ENCODE measurements at places on chromosomes 2 and 18.
A peak's percentile ranks its signal among the peaks of the same experiment; 100 is the strongest.

DNA sequence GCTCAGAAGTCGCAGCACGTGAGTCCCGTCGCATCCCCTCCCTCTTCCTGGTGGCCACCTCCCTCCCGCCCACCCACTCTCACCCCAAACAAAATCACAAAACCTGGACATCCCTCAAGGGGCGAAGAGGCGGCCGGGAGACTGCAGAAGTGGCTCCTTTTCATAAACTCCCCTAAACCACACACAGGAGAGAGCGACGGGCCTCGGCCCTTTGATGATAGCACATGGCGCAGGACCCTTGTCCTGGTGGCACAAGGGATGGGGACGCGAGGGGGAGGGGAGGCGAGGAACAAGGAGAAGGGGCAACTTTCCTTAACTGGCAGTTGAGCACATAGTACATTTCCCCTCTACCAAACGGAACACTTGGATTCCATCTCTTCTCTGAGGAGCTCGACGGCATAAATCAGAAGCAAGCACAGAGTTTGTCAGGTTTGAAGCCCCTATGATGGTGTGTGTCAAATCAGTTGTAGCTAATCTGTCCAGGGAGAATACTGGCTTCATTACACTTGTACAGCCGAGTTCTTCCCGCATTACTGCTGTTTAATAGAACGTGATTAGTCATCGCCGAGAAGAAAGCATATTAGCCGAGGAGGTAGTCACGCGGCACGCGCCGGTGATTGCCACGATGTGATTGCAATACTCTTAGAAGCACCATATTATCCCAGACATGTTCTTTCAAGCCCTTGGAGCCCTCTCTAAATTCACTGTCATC is 43.8 kb downstream of the GBX2 start:
- no peak for DNase-seq
- no peaks in the 10 kb centered on the region for H3K4me1 ChIP-seq
- H3K36me3 ChIP-seq: no peaks in the 10 kb centered on the region
- H3K27ac ChIP-seq: no peak overlapping the region
- H3K4me3 ChIP-seq: no peak overlapping the region

- H3K27me3 ChIP-seq: no peaks in the 10 kb centered on the region
- no peaks in the 10 kb centered on the region for H3K4me1 ChIP-seq
- no peak for DNase-seq
- no peaks in the 10 kb centered on the region for H3K36me3 ChIP-seq
These were observed 595.8 kb downstream of the STK39 start for GRCh38 chr2:167651406-167652151.

DNA sequence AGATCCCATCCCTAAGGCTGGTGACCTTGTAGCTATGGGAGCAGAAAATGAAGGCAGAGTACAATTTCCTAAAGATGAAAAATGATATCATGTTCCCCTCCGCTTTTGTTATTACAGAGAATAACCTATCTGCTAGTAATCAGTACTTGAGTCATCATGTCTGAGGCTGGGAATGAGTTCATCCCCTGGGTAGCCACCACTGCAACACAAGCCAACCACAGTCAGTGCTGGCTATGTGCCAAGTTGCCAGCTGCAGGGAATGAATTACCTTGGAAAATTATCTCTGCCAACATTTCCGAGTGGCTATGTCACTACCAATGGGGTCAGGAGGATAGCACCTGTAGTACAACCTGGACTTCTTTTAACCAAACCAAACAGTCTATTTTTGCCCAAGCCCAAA is 1094.7 kb upstream of the DDX18 start:
- no peak overlapping the region for H3K4me3 ChIP-seq
- H3K36me3 ChIP-seq: peaks cover 2% of the 10 kb centered on the region
- DNase-seq: no peak
- no peak overlapping the region for H3K27ac ChIP-seq
- no peaks in the 10 kb centered on the region for H3K27me3 ChIP-seq

DNA sequence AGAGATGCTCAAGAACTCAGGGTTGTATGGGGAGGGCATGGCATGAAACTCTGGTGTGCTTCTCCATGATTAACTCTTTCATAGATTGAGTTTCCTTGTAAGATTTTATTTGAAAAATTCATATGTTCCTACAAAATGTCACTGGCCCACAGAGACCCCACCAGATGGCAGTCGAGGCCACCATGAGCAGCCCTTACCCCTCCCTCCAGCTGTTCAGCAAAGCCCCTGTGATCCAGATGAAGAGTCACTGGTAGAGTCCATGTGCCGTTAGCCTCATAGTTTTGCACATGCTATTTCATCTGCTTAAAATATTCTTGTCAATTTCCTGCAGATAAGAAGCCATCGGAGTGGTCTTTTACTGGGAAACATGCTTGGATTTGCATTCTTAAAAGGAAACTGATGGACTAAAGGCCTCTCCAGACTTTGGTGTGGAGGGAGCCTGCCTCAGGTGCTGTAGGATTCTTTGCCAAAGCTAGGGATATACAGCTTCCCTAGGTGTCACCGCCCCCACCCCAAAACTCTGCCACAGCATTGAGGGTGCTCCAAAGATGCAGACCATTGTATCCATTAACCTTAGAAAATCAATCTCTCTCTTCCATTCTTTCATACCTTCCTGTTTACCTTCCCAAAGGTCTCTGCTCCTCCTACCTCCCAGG is 18.8 kb downstream of the ZNF385B start:
- no peaks in the 10 kb centered on the region for H3K36me3 ChIP-seq
- H3K4me1 ChIP-seq: no peaks in the 10 kb centered on the region
- peak; percentile 19 for DNase-seq
- no peaks in the 10 kb centered on the region for H3K27me3 ChIP-seq
- no peak overlapping the region for H3K27ac ChIP-seq

DNA sequence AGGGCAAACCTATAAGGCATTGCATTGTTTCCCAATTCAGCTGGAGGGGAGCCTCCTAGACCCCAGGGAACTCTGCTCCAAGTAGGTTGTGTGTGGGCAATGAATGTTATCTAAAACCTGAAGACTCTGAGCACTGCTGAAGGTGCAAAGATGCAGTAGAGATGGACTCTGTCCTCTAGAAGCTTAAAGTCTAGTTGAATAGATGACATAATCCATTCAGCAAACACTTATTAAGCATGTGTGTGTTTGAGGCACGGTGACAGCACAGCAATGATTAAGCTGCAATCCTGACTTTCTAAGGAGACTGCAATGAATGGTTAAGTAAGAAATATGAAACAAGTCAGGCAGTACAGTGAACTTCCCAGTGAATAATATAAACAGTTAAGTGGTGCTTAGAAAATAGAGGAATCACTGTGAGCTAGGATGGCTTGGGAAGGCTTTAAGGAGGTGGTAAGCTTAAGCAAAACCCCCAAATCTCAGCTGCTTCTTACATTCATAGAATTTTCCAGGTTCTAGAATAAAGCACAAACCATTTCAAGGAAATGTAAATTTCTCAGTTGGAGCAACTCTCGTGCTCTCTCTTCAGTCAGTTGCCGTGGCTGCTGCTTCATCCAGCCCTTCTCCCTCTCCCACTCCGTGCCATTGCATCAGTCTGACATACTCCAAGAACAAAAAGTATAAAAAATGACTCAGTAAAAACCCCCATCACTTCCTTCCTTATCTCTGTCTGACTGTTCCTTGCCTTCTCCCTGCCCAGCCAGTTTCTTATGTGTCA is 19.1 kb downstream of the MXD1 start:
- peak; percentile 48 for DNase-seq
- H3K4me1 ChIP-seq: peaks cover 26% of the 10 kb centered on the region
- peaks cover 15% of the 10 kb centered on the region for H3K36me3 ChIP-seq
- H3K4me3 ChIP-seq: no peak overlapping the region
- no peak overlapping the region for H3K27ac ChIP-seq
- no peaks in the 10 kb centered on the region for H3K27me3 ChIP-seq

- H3K4me3 ChIP-seq: no peak overlapping the region
- DNase-seq: no peak
- H3K27me3 ChIP-seq: peaks cover 10% of the 10 kb centered on the region
- no peaks in the 10 kb centered on the region for H3K4me1 ChIP-seq
- no peak overlapping the region for H3K27ac ChIP-seq
- H3K36me3 ChIP-seq: no peaks in the 10 kb centered on the region
These were observed 729.0 kb downstream of the EPHA4 start for GRCh38 chr2:220842901-220843665.

- peaks cover 10% of the 10 kb centered on the region for H3K36me3 ChIP-seq
- peak overlapping the region; percentile 89 for H3K27ac ChIP-seq
- no peaks in the 10 kb centered on the region for H3K27me3 ChIP-seq
- H3K4me1 ChIP-seq: peaks cover 40% of the 10 kb centered on the region
These were observed 511 bp downstream of the MOB4 start for GRCh38 chr2:197516393-197516761.

GRCh38 chr2:120602251-120602650 is 133.4 kb upstream of the GLI2 start:
- H3K36me3 ChIP-seq: no peaks in the 10 kb centered on the region
- peaks cover 10% of the 10 kb centered on the region for H3K27me3 ChIP-seq
- H3K4me1 ChIP-seq: no peaks in the 10 kb centered on the region
- DNase-seq: no peak

- no peak for DNase-seq
- H3K4me1 ChIP-seq: no peaks in the 10 kb centered on the region
- no peak overlapping the region for H3K4me3 ChIP-seq
- H3K27me3 ChIP-seq: peaks cover 2% of the 10 kb centered on the region
- no peaks in the 10 kb centered on the region for H3K36me3 ChIP-seq
These were observed 120.1 kb downstream of the CYP26B1 start for GRCh38 chr2:72027426-72028161.

DNA sequence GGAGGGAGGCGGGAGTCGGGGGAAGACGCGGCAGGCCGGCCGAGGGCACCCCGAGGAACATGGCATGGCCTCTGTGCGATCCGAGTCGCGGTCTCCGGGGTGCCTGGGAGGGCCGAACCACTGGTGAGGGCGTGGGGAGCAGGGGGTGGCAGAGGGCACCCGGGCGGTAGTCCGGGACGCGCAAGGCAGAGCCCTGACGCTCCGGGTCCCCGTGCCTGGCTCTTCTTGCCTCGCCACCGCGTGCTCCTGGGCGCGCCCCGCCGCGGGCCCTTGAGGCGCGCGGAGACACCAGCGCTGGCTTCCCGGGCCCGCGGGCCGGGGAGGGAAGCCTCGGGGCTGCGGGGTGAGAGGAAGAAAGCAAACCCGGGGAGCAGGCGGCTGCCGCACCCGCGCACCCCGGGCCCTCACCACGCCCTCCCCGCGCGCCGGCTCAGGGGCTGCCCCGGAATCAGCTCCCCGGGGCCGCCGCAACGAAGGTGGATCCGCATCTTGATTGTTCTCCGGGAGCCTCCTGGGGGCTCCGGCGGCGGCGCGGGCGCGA is 4.3 kb downstream of the SOX11 start:
- peaks cover 13% of the 10 kb centered on the region for H3K4me1 ChIP-seq
- DNase-seq: no peak
- H3K27ac ChIP-seq: no peak overlapping the region
- peaks cover 3% of the 10 kb centered on the region for H3K36me3 ChIP-seq

Measured in activated naive CD4-positive, alpha-beta T cell treated with anti-CD3 and anti-CD28 coated beads for 36 hours (primary cell).